ENCODE measurements at places on chromosomes 11 and 22.

- DNase-seq, result no peak
Measured at GRCh38 chr22:38957046-38957770, at the start of gene APOBEC3A. Gene APOBEC3A (plus strand): TSS chr22:38957609. CDS start chr22:38957692, 83 bp downstream.

- no peak for DNase-seq
Measured at GRCh38 chr11:123525097-123525496, 95.0 kb downstream of the GRAMD1B start.

GRCh38 chr11:117745346-117745745 lies 51.7 kb downstream of the DSCAML1 start:
- no peak for DNase-seq

DNA sequence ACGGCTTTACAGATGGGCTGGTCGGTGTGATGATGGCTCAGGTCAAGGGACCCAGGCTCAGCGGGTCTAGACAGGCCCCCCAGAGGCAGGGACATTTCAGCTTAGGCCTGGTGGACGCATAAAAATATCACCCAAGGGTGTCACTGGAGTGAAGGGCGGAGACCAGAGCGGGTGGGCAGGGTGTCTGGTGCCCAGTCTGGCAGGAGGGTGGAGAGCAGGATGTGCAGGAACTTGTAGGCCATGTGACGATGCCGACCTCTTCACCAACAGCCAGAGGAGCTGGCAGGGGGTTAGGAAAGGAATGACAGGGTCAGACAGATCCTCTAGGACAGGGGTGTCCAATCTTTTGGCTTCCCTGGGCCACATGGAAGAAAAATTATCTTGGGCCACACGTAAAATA lies 4.5 kb downstream of the MAPK8IP1 start:
- DNase-seq, result no peak

GRCh38 chr11:2382129-2382517 lies 5.0 kb downstream of the CD81 start:
- DNase-seq, result no peak

DNA sequence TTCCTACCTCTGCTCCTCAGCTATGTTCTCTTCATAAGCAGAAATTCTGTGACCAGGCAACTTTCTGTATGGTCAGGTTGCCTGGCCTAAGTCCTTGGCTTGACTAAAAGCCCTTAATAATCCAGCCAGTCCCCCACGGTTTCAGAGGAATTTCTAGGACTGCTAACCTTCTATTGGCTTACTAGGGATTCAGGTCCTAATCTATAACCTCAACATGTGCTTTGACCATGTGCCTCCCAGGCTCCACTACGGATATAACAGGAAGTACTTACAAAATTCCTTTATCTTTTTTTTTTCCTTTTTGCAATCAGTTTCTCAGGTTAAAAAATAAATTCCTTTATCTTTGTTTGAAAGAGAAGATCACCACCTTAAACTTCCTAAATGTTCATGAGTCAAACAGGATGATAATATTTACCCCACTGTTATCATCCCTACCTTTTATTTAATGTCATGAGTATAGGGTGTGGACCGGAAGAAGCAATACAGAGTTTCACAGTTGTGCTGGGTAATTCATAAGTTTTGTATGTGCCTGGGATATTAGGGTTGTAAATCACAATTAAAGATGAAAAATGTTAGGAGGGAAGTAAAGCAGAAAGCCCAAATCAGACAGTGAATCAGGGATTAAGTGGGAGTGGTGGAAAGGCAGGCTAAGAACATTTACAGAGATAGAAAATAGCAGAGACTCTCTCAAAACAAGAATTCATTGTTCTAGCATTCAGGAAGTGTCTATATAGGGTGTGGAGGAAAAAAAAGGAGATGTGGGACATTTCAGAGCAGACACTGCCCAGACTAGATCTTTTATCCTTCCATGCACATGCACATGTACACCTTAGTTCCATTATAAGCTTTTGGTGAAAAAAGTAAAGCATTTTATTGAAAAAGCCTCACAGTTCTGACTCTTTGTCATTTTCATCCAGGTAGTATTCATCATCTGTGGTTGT lies 10.7 kb upstream of the POGLUT3 start:
- DNase-seq, result no peak

DNA sequence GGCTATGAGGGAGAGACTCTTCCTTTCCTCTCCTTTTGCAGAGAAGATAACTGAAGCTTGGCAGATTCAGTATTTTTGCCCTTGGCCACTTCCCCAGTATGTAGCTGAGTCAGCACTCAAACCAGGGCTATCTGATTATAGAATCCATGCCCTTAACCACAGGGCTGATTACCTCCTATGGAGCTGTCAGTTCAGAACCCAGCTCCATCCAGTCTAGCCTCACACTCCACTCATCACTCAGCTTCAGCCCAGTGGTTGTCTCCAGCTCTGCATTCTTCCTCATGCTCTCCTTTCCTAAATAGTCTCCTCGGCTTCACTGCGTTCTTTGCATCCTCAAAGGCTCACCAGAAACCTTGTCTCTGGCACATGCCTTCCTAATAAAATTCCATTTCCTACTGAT lies 151.6 kb upstream of the BLID start:
- no peak for DNase-seq

GRCh38 chr11:75182664-75183063 lies 31.8 kb downstream of the SLCO2B1 start:
- no peak for DNase-seq

DNA sequence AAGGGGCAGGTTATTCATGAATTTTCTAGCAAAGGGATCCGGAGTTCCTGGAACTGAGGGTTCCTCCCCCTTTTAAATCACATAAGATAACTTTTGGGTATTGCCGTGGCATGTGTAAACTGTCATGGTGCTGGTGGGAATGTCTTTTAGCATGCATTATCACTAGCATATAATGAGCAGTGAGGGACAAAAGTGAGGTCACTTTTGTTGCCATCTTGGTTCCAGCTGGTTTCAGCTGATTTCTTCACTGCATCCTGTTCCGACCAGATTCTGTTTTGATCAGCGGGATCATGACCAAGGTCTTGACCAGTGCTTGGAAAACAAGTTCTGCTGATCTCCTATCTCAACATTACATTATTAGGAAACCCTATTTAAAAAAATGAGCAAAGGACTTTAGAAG lies 7.4 kb downstream of the MIF start:
- DNase-seq, result no peak

DNA sequence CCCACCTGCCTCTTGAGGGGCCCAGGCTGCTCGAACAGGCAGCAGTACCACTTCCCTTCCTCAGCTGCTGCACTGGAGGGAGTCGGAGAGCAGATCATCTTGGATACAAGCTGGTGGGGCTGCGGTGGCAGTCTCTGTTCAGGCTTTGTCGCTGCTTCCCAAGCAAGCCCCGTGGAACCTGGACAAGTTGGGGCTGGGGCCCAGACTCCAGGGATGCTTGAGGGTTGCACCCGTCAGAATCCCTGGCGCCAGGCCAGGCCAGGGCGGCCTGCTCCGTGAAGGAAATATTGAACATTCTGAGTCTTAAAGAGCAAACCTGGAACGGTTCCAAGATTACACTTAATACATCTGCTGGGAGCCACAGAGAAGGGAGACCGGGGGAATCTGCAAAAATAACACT lies 310.1 kb upstream of the SORL1-AS1 start:
- DNase-seq, result no peak

DNA sequence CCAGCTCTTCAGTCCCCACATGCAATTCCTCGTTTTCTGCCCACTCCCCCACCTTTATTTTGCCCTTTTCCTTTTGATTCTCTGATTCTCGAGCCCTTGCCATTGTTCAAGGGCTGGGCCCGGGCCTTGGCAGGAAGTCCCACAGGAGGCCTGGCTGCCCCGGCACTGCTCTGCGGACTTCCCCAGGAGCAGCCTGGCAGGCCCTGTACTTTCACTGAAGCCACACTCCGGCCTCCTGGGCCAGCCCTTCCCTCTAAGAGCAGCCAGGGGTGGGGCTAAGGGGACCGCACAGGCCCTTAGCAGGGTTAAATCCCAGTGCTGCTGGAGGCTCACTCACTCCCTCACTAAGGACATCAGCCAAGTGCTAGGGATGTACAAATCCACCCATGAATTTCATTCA lies 4.1 kb downstream of the LRRC32 start:
- DNase-seq, result no peak

DNA sequence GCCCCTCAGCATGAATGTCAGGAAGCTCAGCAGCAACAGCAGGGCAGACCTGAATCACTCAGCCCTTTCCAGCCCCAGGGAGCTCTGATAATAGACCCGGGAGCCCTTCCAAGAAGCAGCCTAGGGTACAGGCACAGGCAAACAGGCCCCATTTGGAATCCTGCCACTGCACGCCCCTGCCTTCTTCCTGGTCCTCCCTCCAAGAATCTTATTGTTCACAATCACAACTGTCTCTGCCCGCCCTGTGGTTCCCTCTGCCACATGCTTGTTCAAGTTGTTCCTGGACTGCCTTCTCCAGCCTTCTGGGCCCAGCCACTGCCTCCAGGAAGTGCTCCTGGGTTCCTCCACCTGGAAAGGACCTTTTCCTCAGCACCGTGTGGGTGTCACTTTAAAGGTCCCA lies 54.6 kb downstream of the LRRC32 start:
- DNase-seq, result no peak

DNA sequence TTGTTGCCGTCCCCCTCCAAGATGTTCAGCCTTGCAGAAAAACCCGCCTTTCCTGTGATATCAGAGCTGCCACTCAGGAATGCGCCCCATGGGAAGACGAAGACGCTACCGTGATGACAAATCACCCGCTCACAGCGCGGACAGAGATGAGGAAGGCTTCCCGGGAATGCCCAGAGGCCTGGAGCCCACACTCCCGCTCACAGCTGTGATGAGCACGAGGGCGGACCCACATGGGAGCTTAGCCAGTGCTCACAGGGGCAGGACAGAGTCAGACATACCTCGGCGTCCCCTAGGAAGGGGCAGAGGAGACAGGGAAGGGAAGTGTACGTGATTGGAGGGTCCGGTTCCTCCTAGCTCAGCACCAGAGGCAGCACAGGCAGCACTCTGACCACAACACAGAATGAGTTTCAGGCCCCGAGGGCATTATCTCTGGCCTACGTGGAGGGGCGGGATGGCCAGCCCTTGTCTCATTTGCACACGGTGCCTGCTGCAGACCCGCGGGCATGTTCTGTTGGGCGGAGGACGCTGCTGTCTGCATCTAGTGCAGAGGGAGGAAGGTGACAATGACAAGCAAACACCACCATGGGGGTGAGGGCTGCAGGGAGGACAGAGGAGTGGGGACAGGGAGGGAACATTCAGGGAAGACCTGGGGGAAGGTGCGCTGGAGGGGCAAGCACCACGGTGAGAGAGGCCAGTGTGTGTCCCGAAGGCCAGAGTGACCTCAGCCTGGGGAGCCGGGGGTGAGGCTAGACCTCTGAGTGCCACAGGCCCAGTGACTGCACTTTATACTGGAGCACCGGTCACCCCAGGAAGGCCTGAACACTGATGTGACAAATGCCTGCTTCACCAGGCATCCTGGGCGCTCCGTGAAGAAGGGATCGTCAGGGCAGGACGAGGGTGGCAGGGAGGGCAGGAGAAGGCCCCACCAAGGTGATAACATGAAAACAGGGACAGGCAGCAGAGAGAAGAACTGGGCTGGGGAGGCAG lies 79.6 kb downstream of the CELSR1 start:
- no peak for DNase-seq

DNA sequence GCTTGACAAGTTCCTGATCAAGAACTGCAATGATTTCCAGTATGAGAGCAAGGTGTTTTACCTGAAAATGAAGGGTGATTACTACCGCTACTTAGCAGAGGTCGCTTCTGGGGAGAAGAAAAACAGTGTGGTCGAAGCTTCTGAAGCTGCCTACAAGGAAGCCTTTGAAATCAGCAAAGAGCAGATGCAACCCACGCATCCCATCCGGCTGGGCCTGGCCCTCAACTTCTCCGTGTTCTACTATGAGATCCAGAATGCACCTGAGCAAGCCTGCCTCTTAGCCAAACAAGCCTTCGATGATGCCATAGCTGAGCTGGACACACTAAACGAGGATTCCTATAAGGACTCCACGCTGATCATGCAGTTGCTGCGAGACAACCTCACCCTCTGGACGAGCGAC lies 12.0 kb downstream of the YWHAH start:
- no peak for DNase-seq
